ENCODE measurements at places on chromosomes 5 and 9. TPM values are rescaled to one million over a fixed set of nuclear protein-coding genes. Genes with fewer than 3 reads are reported as not detected.

MARCOL gene
- not detected for total RNA-seq

IFNB1 gene
- not detected for total RNA-seq

PCDHB14 gene
- total RNA-seq = not detected

BNIP1 gene
- total RNA-seq = 24.7 TPM

ALDH1A1 gene
- not detected for total RNA-seq

SLC1A3 gene
- not detected for total RNA-seq

ZNG1C gene
- 44.6 TPM for total RNA-seq

TNFSF15 gene
- total RNA-seq = 0.29 TPM

CAVIN4 gene
- total RNA-seq = 0.17 TPM

OR1J2 gene
- not detected for total RNA-seq

MUSK gene
- total RNA-seq = not detected

ATOX1 gene
- total RNA-seq = 111 TPM

MYOZ3 gene
- 0.06 TPM for total RNA-seq

GFM2 gene
- 37.0 TPM for total RNA-seq

IFNA7 gene
- total RNA-seq = not detected

KCNIP1 gene
- not detected for total RNA-seq

HTR1A gene
- not detected for total RNA-seq

F2RL1 gene
- 2.5 TPM for total RNA-seq

GABRP gene
- not detected for total RNA-seq

GDF9 gene
- 0.27 TPM for total RNA-seq

STKLD1 gene
- total RNA-seq = 0.65 TPM

NOL6 gene
- 83.7 TPM for total RNA-seq

PCDHA12 gene
- total RNA-seq = not detected

PCDH12 gene
- total RNA-seq = 1.0 TPM

RIOK2 gene
- 44.4 TPM for total RNA-seq

BTNL9 gene
- not detected for total RNA-seq

SELENOP gene
- total RNA-seq = not detected

TTC33 gene
- 22.2 TPM for total RNA-seq

GCNT4 gene
- total RNA-seq = 0.59 TPM

GZMA gene
- 18.3 TPM for total RNA-seq

IL31RA gene
- total RNA-seq = not detected

GAS1 gene
- 0.34 TPM for total RNA-seq

CREBRF gene
- total RNA-seq = 5.6 TPM

SPATA31E1 gene
- not detected for total RNA-seq

IL11RA gene
- total RNA-seq = 9.3 TPM

PELO gene
- 40.9 TPM for total RNA-seq

VCAN gene
- total RNA-seq = not detected

ANKRD31 gene
- 0.65 TPM for total RNA-seq

IFNE gene
- not detected for total RNA-seq

Measured in activated CD8-positive, alpha-beta memory T cell treated with anti-CD3 and anti-CD28 coated beads for 36 hours (primary cell).